Activated CD8-positive, alpha-beta memory T cell treated with anti-CD3 and anti-CD28 coated beads for 24 hours (primary cell): ENCODE measurements at places on chromosomes 13 and 19.

- DNase-seq: no peak
Observed at GRCh38 chr13:77184455-77184854, 142.4 kb downstream of the MYCBP2 start.

DNA sequence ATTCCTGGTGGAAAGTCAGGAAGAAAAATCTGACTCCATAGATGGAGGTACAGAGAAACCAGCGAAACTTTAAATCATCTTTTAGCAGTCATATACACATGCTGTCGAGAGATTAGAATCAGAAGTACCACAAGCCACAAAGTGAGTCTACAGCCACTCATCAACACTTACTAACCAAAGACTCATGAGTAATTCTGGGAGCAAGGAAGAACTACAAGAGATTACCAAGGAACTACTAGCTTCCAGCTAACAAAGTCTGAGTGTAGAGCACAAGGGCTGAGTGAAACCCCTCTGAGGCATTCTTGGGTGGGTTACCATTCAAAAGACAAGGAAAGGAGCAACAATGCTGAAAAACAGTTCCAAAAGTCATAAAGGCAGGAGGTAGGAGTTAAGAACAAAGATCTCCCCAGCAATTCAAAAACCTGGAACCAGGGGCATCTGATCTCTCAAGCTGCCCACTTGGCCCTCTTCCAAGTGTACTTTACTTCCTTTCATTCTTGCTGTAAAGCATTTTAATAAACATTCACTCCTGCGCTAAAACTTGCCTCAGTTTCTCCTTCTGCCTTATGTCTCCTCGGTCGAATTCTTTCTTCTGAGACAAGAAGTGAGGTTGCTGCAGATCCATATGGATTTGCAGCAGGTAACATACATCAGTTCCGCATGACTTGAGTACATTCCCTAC lies 13.0 kb downstream of the RBM26 start:
- DNase-seq: peak; percentile 65

DNA sequence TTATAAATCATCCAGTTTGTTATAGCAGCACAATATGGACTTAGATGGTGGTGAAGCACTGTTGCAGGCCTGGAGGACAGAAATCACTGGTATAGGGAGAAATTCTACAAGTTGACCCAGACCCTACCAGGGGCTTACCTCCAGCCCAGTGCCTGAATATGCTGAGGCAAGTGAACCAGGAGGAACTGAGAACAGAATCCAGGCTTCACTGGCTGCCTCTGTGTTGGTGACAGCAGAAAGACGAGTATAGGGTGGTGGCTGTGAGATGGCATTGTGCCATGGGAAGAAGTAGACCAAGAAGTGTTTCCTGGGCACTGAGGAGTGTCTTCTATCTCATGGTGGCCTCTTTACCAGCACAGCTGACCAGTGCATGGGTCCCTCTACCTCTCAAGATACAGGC lies 15.9 kb upstream of the EID2 start:
- DNase-seq: no peak

DNA sequence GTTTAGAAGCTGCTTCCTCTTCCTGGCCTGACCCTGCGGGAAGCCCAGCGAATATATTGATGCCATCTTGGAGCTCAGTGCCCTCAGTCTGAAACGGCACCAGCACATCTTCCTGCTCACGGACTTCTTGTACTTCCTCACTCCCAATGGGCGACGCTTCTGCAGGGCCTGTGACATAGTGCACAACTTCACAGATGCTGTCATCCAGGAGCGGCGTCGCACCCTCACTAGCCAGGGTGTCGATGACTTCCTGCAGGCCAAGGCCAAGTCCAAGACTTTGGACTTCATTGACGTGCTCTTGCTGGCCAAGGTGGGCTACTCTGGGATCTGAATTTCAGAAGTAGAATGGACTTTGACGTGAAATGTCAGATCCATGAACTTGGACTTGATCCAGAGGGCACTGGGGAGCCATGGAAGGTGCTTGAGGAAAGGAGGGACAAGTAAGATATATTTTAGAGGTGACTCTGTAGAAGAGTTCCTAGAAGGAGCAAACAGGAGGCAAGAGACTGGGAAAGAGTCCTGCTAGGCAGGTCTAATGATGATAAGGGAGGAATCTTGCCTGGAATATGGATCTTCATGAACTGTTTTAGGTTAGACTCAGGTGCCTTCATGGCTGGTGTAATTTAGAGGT lies 38.4 kb upstream of the CYP4F8 start:
- no peak for DNase-seq

- DNase-seq: no peak
Observed at GRCh38 chr13:21688056-21688455, 17.2 kb downstream of the FGF9 start.

DNA sequence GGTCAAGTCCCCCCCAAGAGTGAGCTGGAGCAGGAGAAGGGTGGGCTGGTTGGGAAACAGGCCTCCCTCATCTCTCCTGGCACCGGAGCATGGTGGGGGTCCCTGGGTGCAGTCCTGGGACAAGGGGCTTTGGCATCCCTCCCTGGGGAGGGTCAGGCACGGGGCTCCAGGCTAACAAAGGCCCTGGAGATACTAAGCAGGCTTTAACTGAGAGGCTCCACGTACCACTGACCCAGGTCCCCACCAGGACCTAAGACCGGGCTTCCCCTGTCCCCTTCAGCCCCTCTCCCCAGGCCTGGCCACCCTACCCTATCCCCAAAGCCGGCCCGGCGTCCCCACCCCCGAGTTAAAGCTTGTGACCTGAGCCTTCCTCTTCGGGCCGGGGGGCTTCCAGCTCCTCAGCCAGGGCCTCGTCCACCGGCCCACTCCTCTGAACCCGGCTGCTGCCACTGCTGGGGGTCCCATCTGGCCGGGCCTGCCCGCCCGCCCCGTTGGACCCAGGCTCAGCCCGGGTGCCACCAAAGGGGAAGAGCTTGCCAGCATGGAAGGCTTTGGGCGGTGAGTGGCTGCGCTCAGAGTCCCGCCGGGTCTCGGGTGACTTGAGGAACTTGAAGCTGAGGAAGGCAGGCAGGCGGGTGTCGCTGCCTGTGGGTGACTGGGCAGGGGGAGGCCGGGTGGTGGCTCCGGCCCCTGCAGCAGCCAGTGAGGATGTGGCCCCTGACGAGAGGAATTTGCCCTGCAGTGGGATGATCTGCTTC lies 10.1 kb downstream of the ANO8 start:
- no peak for DNase-seq

DNA sequence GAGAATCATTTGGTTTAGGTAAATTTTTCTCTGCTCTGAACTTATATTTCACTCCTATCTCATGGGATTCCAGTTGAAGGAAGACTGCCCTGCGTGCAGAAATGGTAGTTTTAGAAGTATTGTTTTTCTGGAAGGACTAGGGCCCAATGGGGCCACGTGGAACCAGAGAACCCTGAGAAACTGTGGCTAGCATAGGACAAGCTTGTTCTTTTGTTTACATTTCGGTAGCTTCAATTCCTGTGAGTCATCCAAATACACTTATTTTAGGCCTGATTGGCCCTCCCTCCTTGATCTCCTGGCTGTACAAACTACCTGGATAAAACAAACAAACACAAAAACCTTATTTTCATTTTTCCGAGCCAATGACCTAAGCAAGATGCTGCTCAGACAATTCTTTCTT lies 124.0 kb downstream of the ITGBL1 start:
- no peak for DNase-seq

GRCh38 chr13:22428188-22428828 lies 752.5 kb upstream of the SGCG start:
- no peak for DNase-seq

DNA sequence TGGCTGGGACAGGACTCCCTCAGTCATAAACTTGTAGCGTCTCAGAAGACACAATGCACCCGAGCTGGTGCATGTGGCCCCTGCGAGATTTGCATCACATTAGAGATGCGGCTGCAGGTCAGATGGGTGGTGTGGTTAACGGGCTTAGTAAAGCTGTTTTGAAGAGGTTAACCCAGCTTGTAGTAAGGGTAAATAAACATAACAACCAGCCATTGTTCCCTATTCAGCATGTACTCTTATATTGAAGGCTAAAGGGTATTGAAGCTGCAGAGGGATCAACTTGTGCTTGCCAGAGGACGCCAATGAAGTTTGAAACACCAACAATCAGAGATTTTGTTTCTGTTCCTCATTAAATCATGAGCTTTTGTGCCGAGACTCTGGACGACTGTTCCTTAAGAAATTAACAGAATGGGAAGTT lies 79.4 kb downstream of the ZIC5 start:
- no peak for DNase-seq

DNA sequence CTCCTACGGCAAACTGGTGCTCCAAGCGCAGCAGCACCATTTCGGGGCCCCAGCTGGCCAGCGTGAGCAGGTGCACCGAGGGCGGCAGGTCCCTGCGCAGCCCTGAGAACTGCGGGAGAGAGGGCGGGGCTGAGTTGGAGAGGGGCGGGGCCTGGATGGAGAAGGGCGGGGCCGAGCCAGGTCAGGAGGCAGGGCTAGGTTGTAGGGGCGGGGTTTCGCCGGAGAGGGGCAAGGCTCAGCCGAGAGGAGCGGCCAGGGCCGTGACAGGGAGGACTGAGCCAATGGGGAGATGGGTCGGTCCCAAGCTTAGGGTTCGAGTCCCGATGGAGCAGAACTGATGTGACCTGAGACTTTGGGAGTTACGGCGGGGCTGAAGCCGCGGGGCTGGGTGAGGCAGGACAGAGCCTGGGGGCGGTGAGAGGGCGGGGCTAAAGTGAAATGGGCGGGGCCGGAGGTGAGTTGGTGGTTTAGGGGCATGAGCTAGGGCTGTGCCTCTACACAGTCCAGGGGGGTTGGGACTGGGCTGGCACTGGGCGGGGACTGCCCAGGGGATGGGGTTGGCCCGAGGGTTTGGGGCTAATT lies 19.0 kb downstream of the MAN2B1 start:
- DNase-seq: no peak

DNA sequence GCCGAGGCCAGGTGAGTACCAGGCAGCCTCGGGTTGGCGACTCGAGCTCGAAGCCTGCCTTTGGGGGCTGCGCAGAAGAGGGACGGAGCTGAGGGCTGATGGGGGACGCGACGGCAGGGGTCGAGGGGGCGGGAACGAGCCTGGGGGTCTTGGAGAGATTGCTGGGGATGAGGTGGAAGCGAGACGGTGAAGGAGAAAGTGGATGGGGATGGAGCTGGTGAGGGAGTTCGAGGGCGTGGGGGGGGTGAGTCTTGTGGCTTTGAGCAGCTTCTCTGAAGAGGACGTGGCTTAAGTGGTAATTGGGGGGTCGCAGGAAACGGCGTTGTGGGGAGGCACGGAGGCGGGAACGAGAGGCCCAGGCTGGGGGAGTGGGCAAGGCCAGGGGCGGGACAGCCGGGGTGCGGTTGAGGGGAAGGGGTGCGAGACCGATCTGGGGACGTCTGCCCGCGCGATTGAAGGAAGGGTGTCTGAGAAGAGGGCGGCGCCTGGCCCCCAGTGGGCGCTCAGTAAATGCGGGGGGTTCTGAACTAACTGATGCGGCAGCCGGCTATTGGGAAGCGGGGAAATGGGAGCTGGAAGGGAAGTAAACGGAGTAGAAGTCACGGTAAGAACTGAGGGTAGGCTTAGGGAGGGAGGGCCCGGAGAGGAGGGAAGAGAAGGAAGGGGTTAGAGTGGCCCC lies 426 bp downstream of the MYO9B start:
- peak; percentile 82 for DNase-seq

DNA sequence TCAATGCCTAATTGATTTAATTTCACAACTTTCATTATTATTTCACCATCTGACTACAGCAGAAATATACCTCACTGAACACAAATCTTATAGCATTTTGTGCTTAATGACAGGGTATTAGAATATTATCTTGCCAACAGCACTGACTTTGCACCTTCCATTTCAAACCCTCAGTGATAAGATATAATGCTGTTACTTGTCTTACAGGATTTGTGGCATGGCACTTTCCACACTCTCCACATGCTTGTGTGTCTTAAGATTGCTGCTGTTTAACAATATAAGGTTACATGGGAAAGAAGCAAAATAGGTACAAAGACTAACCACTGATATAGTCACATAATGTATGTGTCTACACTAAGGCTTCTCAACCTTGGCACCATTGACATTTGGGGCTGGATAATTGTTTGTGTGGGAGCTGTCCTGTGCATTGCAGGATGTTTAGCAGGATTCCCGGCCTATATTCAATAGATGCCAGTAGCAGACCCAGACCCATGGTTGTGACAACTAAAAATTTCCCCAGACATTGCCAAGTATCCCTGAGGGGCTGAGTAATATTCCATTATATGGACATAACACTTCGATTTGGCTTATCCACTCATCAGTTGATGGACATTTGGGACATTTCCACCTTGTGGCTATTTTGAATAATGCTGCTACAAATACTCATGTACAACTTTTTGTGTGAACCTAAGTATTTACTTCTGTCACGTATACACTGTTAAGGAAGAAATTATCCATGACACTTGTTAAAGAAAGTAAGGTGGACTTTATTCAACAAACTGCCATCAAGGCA lies 5.7 kb upstream of the DIAPH3 start:
- no peak for DNase-seq

DNA sequence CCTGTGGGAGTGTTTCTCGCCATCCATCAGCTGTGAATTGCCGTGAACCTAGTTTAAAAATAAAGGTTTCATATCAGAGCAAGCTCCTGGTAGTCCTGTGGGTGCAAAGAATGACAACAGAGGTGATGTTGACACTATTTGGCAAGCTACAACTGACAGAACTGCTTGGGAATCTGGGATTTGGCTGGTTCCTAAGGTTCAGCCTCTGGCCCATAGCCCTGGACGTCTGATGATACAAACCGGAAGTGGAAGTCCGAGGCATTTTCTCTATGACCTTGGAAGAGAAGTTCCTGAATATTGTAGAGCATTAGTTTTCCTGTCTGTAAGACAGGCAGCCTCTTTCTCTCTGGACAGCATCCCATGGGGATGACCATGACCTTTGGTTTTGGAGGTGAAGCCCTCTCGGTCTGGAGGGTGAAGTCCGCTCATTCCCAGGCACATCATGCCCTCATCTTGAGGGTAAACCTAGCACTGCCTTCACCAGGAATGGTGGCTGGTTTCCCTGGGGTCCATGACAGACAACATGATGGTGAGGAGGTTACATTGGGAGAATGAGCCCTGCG lies 29.1 kb downstream of the GATAD2A start:
- DNase-seq: no peak

DNA sequence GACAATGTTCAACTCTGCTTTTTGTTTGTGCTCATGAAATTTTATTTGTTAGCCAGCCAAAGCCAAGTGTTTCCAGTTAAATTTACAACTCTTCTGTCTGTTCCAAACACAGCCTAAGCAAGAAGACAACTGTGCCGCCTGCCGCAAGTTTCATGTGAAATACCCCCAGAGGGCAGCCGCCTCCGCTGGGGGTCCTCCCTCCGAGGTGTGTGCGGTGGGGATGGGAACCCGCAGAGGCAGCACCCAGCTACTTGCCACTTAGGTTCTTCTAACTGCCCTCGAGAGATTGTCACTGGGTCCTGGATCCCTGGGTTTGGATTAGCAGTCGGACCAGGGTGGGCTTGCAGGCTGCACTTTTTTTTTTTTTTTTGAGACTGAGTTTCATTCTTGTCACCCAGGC lies 28.5 kb downstream of the ATP11A start:
- no peak for DNase-seq

GRCh38 chr19:15213715-15214381 lies 13.1 kb upstream of the NOTCH3 start:
- DNase-seq: no peak
